ENCODE measurements at places on chromosomes 13 and 19. TPM values are rescaled to one million over a fixed set of nuclear protein-coding genes. Genes with fewer than 3 reads are reported as not detected.

YIPF2 gene
- 20.2 TPM for total RNA-seq

FFAR1 gene
- not detected for total RNA-seq

SWSAP1 gene
- total RNA-seq, result 1.9 TPM

ZNF284 gene
- 0.49 TPM for total RNA-seq

CCL25 gene
- not detected for total RNA-seq

FCGBP gene
- total RNA-seq, result 1.3 TPM

GJB6 gene
- not detected for total RNA-seq

KIR2DL4 gene
- not detected for total RNA-seq

MRPL4 gene
- total RNA-seq, result 72.9 TPM

ZIC2 gene
- 5.2 TPM for total RNA-seq

Measured in A549 treated with Mapracorat at 1 μM for 4 hours (cell line).